ENCODE measurements at places on chromosomes 11 and 22.

DNA sequence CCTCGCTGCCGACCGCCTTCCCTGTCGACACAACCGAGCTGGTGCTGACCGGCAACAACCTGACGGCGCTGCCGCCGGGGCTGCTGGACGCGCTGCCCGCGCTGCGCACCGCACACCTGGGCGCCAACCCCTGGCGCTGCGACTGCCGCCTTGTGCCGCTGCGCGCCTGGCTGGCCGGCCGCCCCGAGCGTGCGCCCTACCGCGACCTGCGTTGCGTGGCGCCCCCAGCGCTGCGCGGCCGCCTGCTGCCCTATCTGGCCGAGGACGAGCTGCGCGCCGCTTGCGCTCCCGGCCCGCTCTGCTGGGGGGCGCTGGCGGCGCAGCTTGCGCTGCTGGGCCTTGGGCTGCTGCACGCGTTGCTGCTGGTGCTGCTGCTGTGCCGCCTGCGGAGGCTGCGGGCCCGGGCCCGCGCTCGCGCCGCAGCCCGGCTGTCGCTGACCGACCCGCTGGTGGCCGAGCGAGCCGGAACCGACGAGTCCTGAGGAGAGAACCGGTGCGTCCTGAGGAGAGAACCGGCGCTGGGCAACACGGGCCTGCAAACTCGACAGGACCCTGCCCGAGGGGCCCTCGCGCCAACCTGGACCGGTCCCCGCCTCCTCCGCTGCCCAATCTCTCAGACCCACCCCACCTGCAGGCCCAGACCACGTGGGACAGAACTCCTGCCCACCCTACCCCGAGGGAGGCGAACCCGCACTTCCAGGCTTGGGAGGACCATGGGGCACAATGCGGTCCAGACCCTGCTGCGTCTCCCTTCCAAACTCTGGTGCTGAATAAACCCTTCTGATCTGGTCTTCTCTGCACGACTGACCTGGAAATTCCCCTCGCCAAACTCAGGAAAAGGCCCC is 866 bp downstream of the GP1BB start:
- DNase-seq, result peak; percentile 21

DNA sequence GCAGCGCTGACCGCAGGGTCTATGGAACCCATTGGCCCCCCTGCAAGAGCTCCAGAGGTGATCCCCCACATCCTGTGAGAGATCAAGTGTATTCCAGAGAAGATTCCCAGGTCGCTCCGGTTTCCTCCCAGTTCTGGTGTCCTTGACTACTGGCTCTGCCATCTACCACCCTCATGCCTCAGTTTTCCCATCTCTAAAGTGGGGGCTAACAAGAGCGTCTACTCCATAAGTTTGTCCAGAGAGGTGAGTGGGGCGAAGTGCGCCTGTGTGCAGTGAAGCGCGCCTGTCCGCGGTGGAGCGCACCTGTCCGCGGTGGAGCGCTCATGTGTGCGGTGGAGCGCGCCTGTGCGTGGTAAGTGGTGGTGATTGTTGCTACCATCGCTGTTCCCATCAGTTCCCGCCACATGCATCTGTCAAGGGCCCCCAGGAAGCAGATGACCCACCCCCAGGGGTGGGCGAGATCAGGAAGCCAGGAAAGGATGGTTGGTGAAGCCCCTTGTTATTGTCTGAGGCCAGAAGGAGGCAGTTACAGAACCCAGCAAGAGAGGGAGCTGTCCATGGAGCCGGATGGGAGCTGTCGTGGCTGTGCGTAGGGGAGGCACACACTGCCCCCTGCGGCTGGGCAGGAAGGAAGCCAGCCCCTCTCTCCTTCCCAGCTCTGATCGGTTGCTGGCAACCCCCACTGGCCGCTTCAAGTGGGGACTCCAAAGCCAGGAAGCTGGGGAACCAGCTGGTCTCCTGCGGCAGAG is 73.2 kb upstream of the FGF3 start:
- no peak for DNase-seq

DNA sequence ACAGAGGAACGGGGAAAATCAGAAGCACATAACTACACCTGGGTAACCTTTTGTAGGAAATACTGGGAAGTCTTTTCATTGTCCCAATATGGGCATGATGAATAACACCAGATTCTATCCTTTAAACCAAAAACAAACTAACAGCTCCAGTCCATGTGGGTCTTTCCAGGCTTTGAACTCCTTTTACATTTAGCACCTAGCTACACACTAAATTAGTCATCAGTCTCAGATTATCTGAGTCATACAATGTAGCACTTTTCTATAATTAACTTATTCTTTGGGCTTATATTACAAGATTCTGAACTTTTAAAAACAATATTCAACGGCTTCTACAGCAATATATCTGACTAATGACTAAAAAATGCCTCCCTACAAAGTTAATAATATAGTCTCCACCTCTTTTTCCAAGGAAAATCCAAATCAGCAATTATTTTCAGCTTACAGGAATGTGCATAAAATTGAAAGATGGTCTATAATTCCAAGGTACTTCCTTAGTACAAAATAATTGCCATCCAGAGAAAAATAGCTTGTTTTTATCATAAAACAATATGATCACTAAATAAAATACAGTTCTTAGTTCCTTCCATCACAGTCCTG is 26.3 kb downstream of the STK33 start:
- no peak for DNase-seq

- DNase-seq, result no peak
Observed at GRCh38 chr11:82303671-82304070, 430.0 kb downstream of the FAM181B start.

DNA sequence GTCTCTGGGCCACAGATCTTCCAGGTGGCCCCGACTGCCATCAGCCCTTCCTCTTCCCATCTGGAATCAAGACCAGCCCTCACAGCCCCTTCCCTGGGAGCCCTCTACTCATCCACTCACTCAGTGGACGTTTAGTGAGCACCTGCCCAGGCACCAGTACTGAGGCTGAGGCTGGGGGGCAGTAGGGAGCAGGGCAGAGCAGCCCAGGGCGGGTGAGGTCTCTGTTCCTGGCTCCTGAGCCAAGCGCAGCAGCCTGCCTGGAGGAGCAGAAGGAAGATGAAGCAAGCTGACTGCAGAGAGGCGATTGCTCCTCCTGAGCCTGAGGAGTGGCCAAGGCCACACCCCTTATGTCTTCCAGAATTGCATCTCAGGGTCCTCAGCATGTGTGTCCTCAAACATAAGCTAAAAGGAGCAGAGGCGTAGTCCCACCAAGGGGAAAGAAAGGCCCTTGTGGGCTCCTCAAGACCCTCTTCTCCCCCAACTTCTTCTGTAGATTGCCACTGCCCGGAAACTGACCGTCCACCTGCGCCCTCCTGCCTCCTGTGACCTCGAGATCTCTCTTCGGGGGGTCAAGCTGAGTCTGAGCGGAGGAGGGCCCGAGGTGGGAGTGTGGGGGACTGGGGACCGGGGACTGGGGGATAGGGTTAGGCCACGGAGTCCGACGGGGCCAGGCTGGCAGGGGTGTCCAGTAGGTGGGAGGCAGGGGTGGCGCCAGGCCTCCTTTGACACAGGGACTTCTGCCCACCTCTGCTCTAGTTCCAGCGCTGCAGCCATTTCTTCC is 5.8 kb downstream of the MAPK8IP2 start:
- DNase-seq, result no peak

- DNase-seq, result peak; percentile 84
Observed at GRCh38 chr11:74019860-74020259, 11.0 kb upstream of the UCP3 start.

GRCh38 chr11:75849894-75850293 is 34.9 kb downstream of the UVRAG start:
- no peak for DNase-seq

DNA sequence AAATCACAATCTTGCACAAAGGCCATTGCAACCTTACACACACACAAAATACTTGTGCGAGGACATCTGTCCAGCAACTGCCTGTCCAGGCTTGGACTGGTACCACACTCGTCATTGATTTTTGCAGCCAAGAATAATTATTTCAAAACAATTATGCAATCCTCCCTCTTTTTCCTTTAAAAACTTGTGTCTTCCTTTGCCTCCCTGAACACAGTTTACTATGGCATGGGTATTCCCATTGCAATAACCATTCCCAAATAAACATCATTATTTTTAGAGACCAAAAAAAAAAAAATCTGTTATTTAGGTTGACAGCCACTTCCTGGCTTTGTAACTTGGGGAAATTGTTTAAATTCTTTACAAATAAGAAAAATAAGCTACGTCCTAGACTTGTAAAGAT is 54.0 kb downstream of the C11orf91 start:
- no peak for DNase-seq

DNA sequence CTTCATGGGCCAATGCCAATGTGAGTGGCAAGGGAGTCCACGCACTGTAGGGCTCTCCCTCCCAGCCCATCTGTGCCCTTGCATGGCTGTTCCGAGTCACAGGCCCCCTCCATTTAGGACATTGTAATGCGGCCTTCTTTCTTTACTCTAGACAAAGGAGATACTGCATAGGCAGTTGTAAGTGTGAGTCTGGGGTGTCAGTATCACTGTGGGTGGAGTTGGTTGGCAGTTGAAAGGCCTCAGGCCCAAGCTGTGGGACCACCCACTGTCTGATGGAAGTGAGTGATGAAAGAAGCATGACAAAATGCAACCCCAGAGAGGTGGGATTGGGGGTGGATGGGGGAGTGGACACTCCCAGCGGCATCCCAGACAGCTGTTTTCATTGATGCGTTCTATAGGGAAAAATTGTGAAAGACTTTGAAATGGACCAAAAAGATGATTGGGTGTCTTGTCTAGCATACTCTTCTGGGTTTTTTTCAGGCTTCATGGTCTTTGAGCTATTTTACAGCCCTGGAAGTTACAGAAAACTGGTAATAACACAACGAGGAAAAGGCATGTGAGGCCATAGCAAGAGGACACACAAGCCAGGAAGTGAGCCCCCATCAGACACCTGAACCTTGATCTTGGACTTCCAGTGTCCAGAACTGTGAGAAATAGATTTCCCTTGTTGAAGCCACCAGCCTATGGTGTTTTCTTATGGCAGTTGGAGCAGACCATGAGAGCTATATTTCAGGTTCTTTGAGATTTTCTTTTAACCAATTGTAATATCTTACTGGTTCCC is 114.6 kb downstream of the NECTIN1 start:
- no peak for DNase-seq

DNA sequence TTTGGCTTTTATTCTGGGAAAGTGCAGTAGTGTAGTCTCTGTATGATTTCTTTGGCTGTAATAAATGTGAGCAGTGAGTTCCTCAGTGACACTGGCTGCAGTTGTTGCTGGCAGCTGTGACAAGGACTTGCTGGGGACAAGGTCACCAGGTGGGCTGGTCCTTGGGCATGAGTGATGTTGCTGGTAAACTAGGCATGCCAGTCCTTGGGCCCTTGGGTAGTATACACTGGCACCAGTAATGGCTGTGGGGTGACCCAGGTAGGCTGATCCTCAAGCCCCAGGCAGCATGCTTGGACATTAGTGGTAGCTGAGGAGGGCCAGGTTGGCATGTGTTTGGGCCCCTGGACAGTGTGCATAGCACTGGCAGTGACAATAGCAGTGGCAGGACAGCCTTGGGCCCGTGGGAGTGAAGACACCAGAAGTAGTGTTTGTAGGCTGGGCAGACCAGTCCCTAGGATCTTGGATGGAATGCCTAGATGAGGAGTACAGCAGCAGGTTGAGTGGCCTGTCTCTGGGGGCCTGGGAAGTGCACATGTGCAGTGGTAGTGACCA is 164.3 kb downstream of the GUCY1A2 start:
- DNase-seq, result no peak

DNA sequence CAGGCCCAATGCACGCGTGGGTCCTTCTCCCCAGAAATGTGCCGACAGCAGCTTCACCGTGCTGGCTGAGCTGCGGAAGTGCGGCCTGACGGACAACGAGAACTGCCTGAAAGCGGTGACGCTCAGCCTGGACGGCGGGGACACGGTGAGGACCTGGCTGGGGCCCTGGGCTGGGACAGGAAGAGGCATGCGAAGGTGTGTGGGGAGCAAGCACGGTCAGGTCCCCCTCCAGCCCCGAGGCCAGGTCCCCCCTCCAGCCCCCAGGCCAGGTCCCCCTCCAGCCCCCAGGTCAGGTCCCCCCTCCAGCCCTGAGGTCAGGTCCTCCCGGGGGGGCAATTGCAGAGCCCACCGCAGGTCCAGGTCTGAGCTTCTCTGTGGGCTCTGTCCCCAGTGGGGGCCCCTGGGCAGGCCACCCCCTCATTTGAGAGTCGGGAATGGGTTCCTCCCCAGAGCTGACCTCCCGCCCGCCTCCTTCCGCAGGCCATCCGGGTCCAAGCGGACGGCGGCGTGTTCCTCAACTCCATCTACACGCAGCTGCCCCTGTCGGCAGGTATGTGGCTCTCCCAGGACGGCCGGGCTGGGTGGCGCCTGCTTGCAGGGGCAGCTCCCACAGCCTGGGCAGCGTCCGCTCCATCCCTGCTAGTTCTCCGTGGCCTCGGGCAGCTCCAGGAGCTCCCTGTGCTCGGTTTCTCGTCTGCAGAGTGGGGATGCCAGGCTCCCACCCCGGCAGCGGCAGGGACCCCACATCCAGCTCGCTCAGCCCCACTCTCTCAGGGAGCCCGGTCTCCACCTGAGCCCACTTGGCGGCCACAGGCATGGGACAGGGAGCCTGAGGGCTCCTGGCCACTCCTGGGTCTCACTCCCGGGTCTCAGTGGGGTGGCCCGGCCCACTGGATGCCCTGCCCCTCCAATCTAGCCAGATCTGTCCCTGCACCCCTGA is 7.9 kb downstream of the MUC5B start:
- no peak for DNase-seq

DNA sequence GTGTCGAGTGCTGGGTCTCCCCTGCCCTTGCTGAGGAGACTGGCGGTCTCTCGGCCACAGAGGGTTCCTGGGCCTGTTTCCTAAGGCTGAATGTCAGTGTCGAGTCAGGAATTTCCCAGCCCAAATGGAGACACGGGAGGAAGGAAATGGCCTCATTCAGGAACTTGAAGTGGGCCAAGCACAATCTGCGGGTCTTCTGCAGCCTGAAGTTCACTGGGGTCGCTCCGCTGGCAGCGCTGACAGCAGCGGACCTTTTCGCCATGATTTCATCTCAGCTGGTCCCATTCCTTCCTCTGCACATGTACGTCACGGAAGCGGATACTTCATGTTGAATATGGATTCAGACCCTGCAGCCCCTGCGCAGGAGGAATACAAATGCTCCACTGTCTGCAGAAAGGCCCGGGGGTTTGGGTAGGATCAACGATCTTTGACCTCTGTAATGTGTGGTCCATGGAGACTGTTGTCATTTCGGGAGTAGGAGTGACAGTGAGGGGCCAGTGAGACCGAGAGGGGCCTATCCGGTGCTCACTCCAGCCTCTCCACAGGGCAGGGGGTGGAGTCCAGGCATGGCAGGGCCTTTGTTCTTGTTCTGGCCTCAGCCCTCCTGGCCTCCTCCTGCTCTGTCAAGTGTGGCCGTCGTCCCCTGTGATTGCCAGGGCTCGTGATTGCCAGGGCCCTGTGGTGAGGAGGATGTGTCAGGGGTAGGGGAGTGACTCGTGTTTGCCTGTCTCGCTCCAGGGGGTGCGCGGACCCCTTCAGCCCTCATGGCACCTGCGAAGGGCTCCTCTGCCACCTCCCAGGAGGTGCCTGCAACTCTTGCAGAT is 402.3 kb downstream of the TBC1D22A start:
- no peak for DNase-seq

GRCh38 chr11:16158426-16158994 is 197.8 kb downstream of the SOX6 start:
- DNase-seq, result no peak

DNA sequence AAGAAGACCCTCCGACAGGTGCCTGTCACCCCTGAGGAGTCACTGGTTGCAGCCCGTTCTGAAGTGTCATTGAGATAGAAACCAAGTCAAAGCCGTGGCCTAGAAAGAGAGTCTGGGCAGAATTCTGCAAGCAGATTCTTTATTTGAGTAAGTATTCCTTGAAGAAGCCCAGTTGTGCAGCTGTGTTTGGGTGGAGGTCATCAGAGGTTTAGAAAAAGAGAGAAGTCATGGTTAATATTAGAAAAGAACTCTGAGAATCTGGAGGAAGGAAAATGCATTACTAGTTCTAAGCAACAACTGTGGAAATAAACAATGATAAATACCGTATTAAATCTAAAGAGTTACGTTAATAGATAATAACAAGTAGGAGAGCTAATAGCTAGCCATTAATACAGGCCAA is 118.8 kb upstream of the KIRREL3 start:
- no peak for DNase-seq

All from activated naive CD4-positive, alpha-beta T cell treated with Interleukin-2 at 50 U/mL for 16 hours (primary cell).